Nephron progenitor cell (in vitro differentiated cells): ENCODE measurements at places on chromosomes 4 and X.

- H3K36me3 ChIP-seq = no peaks in the 10 kb centered on the region
- no peaks in the 10 kb centered on the region for H3K27me3 ChIP-seq
- H3K27ac ChIP-seq = peak within 1 kb of the TSS; percentile 91
- peaks cover 41% of the 10 kb centered on the region for H3K4me1 ChIP-seq
- H3K4me3 ChIP-seq = peak within 1 kb of the TSS; percentile 98
Measured at GRCh38 chr4:78057135-78057599, at the start of gene FRAS1. Gene FRAS1 (plus strand): TSS chr4:78057323. CDS start chr4:78058010, 687 bp downstream.

DNA sequence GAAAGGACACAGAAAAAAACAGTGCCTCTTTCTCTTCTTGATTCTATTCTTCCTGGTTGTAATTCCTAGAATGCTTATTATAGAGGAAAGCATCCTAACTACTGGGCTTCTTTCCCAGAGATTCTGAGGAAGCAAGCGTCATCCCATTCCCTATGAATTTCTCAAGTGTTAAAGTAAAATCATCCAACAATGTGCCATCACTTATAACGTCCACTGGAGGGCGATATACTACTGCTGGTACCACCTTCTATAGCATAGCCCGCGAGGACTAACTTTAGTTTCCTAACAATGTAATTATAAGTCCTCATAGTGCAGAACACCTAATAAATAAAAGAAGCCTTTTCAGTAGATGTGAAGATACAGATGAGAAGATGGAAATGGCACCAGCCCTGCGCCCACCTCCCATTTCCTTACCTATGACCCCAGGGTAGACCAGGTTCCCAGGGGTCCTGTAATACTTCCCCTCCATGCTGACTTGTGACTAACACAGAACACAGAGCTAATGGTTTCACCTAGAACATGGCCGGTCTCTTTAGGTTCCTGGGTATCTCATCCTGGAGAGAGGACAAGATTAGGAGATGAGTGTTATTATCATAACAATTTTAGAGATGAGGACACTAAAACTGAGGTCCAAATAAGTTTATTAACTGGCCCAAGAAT, 4.2 kb downstream of the CENPVL3 start:
- H3K4me3 ChIP-seq = no peak overlapping the region
- H3K27me3 ChIP-seq = peaks cover 42% of the 10 kb centered on the region
- no peak overlapping the region for H3K27ac ChIP-seq
- no peak for DNase-seq
- peaks cover 5% of the 10 kb centered on the region for H3K4me1 ChIP-seq
- H3K36me3 ChIP-seq = peaks cover 8% of the 10 kb centered on the region

DNA sequence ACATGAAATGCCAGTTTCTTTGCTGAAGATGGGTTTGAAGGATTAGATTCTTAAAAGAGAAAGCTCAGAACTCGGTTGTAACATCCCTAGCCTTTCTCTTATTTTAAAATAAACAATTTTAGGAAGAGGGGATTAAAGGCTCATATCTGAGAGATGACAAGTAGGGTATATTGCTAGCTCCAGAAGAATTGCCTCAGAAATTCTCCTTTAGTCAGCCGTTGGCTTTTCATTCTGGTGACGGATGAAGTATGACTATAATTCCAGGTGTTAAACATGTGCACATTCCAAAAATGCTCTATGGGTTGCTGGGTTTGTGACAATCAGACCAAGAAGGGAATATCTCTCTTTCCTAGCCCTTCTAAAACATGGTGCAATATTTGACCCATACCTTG, 17.8 kb downstream of the DKK2 start:
- no peaks in the 10 kb centered on the region for H3K36me3 ChIP-seq
- H3K4me1 ChIP-seq = no peaks in the 10 kb centered on the region
- peaks cover 5% of the 10 kb centered on the region for H3K27me3 ChIP-seq
- H3K4me3 ChIP-seq = no peak overlapping the region
- no peak overlapping the region for H3K27ac ChIP-seq

DNA sequence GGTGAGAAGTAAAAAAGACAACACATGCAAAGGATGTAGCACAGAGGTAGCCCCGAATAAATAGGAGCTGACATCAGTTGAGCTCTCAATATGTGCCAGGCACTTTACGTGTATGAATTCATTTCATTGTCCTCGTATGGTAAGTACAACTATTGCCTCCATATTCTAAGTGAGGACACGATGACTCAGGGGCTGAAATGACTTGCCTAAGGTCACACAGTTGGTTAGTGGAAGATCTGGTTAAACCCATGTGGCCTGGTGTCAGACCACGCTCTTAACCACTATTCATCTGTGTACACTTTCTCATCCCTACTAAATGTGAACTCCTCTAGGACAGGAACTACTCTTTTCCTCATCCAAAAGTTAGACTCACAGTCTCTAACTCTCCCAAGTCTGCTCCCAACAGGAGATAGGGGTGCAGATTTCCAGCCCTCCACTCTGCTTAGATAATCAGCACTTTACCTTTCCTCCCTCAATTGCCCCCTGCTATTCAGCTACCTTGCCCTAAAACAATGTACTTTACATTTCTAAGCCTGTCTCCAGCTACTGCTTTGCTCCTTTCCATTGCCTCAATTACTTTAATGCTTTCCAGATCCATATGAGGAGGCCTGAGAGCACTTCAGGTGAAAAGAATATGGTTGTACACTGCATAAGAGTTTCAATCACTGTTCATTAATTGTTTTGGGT, 58.8 kb upstream of the LHFPL1 start:
- no peak overlapping the region for H3K4me3 ChIP-seq
- H3K36me3 ChIP-seq = no peaks in the 10 kb centered on the region
- peaks cover 19% of the 10 kb centered on the region for H3K4me1 ChIP-seq
- no peak overlapping the region for H3K27ac ChIP-seq
- no peak for DNase-seq
- peaks cover 6% of the 10 kb centered on the region for H3K27me3 ChIP-seq

GRCh38 chrX:48531358-48531959, 8.1 kb upstream of the TBC1D25 start:
- H3K27ac ChIP-seq = no peak overlapping the region
- no peaks in the 10 kb centered on the region for H3K4me1 ChIP-seq
- no peaks in the 10 kb centered on the region for H3K27me3 ChIP-seq
- H3K4me3 ChIP-seq = no peak overlapping the region
- H3K36me3 ChIP-seq = peaks cover 34% of the 10 kb centered on the region

DNA sequence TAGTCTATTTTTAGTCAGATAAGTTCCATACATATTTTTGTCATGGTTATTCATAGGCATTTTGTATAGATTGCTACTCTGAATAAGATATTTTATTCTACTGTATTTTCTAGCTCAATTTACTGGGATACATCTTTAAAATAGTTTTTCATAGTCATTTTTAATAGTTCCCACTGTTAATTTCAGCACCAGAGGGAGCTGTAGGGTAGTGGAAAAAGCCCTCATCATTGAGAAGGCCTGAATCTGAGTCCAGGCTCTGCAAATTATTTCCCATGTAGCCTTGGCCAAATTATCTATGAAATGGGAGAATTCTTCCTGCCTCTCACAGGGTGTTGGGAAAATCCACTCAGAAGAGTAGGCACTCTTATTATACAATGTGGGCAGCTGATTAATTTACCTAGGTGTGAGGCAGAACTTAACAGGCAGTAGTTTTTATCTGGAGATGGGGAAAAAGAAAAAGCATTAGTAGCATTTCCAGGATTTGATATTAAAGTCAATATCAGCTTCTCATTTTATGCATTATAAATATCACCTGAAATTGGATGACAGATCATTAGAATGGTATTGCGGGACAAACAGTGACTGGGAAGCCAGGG, 102.9 kb upstream of the PAQR3 start:
- H3K4me3 ChIP-seq = no peak overlapping the region
- H3K36me3 ChIP-seq = no peaks in the 10 kb centered on the region
- no peaks in the 10 kb centered on the region for H3K27me3 ChIP-seq
- no peak overlapping the region for H3K27ac ChIP-seq
- H3K4me1 ChIP-seq = peaks cover 5% of the 10 kb centered on the region

DNA sequence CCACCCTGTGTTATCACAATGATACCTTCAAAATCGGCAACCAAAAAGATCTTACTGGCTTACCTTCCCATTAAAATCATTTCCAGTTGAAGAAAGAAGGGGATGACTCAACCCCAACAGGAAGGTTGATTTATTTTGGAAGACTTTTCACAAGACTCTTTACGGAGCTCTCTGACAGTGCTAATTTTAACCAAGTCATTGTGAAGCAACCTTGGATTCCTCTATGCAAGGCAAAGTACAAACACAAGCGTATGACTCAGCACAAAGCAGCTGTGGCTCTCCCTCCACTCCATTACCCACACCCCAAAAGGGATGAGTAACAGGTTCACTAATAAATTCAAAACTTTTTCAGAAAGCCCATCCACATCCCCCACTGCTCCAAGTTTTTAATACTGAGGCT, 213.8 kb upstream of the FGF13 start:
- H3K27me3 ChIP-seq = no peaks in the 10 kb centered on the region
- H3K27ac ChIP-seq = no peak overlapping the region
- H3K36me3 ChIP-seq = no peaks in the 10 kb centered on the region
- no peak for DNase-seq
- H3K4me3 ChIP-seq = no peak overlapping the region

DNA sequence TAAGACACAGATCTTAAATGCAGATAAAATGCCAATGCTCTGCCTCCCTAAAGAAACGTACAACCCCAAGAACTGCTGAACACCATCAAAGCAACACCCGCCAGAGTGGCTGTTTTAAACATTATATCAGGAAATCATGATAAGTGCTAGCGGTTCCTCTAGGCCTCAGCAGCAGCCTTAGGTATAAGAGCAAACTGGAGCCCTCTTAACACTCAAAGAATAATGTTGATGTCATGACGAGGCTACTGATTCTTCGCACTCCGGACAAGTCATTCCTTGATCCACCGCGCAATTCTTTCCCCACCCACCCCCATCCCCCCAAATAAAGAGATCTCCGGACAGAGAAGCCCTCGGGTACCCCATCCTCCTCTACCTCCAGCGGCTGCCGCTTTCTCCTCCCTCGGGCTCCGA, 507 bp downstream of the LIN54 start:
- peaks cover 48% of the 10 kb centered on the region for H3K4me1 ChIP-seq
- H3K4me3 ChIP-seq = peak overlapping the region; percentile 94
- DNase-seq = no peak
- H3K27me3 ChIP-seq = no peaks in the 10 kb centered on the region

DNA sequence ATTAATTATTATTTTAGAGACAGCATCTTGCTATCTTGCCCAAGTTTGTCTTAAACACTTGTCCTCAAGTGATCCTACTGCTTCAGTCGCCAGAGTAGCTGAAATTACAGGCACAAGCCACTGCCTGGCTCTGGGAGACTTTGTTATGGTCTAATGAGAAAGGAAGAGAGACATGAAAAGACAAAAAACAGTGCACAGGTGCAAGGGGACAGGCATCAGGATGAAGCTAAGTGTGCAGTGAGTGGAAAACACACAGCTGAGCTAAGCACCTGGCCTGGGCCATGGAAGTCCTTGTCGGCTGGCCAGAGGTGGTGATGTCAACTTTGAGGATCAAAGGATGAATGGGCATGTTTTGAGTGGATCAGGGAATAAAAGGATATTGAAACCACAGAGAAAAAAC, 102.7 kb downstream of the HS3ST1 start:
- no peak overlapping the region for H3K27ac ChIP-seq
- no peak for DNase-seq
- H3K4me3 ChIP-seq = no peak overlapping the region

DNA sequence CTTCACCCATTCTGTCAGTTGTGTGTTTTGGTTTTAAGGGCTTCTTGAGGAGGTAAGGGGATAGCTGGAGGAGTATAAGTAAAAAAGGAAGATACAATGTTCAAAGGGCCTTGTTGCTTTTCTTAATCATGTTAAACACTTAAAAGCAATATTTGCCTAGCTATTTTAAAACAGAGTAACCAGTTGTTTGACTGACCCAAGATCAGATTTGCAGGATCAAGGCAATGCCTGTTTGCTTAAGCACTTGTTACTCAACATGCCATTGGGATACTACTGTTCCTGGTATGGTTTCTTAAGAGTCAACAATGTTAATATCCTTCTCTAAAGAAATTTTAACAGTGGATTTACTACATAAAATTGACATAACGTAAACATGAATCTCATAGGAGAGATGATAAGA, 2.6 kb downstream of the DCLK2 start:
- peaks cover 70% of the 10 kb centered on the region for H3K27me3 ChIP-seq
- no peak overlapping the region for H3K4me3 ChIP-seq

GRCh38 chrX:39479856-39480255, 617.9 kb downstream of the BCOR start:
- no peak for DNase-seq
- H3K4me1 ChIP-seq = peaks cover 55% of the 10 kb centered on the region
- H3K27ac ChIP-seq = peak overlapping the region; percentile 38

GRCh38 chr4:41106081-41106480, 108.3 kb downstream of the APBB2 start:
- H3K36me3 ChIP-seq = no peaks in the 10 kb centered on the region
- no peak overlapping the region for H3K4me3 ChIP-seq
- H3K27me3 ChIP-seq = no peaks in the 10 kb centered on the region

DNA sequence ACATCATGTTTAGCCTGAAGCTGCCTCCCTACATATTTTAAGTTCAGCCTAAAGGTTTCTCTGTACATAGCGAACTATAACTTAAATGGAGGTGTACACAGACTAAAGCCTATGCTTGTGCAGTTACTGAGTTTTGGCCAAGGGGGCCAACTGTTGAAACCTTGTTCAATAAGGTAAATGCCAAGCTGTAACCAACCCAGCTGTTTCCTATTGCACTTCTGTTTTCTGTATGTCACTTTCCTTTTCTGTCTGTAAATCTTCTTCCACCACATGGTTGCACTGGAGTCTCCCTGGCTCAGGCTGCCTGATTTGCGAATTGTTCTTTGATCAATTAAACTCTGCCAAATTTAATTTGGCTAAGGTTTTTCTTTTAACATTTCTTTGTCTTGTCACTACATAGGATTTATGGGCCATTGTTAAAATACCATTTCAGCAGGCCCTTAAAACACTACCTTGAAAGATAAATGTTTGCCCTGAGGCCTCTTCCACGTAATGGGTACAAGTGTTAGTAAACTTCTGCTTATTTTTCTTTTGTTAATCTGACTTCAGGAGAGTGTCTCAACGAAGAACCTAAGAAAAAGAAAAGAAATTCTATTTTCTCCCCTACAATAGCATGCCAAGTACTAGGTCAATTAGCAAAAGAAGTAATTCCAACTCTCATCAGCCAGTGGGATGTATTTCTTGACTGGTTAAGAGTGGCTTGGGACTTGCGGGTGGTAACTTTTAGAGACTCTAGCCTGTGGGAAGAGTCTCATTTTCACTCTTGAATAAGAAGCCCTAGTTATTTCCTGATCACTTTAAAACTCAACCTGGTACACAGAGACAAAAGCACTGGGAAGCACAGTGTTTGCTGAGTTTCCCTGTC, 45.7 kb upstream of the PRSS12 start:
- no peak for DNase-seq
- no peak overlapping the region for H3K4me3 ChIP-seq
- H3K36me3 ChIP-seq = no peaks in the 10 kb centered on the region
- peaks cover 29% of the 10 kb centered on the region for H3K4me1 ChIP-seq
- no peak overlapping the region for H3K27ac ChIP-seq
- peaks cover under 1% of the 10 kb centered on the region for H3K27me3 ChIP-seq

- no peak overlapping the region for H3K27ac ChIP-seq
- peaks cover 18% of the 10 kb centered on the region for H3K4me1 ChIP-seq
- DNase-seq = peak; percentile 0
- no peak overlapping the region for H3K4me3 ChIP-seq
- no peaks in the 10 kb centered on the region for H3K36me3 ChIP-seq
Measured at GRCh38 chr4:8308144-8308543, 38.6 kb downstream of the HTRA3 start.

- no peak within 1 kb of the TSS for H3K27ac ChIP-seq
- peak within 1 kb of the TSS; percentile 86 for H3K4me3 ChIP-seq
- H3K4me1 ChIP-seq = peaks cover 13% of the 10 kb centered on the region
- DNase-seq = peak; percentile 41
- H3K36me3 ChIP-seq = no peaks in the 10 kb centered on the region
- peaks cover 8% of the 10 kb centered on the region for H3K27me3 ChIP-seq
Measured at GRCh38 chrX:43973249-43974099, at the start of gene NDP. Gene NDP (minus strand): TSS chrX:43973390. CDS start chrX:43958645, 14,745 bp downstream.

- peaks cover 9% of the 10 kb centered on the region for H3K27me3 ChIP-seq
- peaks cover 72% of the 10 kb centered on the region for H3K4me1 ChIP-seq
- no peak overlapping the region for H3K27ac ChIP-seq
- no peak for DNase-seq
- H3K4me3 ChIP-seq = peak overlapping the region; percentile 90
Measured at GRCh38 chr4:153205757-153206156, 1.5 kb downstream of the TRIM2 start.
